ENCODE measurements at places on chromosomes 11 and 22.

DNA sequence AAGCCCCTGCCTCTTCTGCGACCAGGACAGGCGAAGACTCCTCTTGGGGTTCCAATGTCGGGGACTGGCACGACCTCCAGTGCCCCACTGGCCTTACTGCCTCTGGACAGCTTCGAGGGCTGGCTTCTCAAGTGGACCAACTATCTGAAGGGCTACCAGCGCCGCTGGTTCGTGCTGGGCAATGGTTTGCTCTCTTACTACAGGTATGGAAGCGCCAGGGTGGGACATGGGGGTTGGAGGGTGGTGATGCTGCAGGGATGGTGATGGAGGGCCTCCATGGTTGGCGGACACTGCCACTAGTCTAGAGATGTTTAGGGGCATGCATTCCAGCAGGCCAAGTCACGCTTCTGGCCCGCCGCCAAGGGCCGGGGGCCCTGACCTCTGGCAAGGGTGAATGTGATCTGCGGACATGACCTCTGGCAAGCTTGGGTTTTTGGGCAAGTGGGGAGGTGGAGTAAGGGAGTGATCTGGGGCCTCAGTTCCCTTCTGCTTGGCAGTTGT lies 727 bp downstream of the OSBP2 start:
- DNase-seq, result no peak

GRCh38 chr11:45472716-45473317 lies 186.7 kb upstream of the SYT13 start:
- DNase-seq, result no peak

DNA sequence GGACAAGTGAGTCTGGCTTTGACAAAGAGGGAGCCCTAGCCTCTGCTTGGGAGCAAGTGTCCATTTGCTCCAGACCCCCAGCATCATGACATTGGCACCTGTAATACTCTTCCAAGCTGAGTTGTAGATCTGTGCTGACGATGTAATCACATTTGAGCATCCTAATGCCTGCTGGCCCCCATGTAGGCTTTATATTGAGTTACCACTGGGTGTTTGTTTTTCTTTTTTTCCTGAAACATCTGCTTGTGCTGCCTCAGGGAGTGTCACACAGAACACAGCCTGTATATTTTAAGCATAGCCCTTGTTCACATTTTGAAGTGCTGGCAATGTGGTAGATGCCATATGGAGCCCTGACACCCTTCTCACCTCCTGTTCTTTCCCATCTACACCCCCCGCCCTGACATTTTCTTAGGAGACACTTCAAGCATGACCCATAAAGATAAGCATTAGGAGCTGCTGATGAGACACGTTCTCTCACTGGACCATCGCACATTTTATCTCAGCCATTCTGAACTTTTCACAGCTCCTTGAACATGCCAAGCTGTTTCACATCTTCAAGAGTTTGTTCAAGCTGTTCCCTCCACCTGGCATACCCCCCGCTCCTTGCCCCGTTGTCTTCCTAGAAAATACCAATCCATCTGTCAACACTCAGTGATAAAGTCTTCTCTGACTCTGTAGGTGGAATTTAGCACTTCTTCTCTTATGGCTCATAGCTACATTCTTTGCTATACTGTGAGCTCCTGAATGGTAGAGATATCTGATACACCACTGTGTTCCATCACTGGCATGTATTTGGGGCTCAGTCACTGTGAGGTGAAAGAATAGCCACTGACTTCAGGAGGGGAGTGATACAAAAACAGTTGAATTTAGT lies 128.7 kb downstream of the TRIM44 start:
- DNase-seq, result peak; percentile 45

DNA sequence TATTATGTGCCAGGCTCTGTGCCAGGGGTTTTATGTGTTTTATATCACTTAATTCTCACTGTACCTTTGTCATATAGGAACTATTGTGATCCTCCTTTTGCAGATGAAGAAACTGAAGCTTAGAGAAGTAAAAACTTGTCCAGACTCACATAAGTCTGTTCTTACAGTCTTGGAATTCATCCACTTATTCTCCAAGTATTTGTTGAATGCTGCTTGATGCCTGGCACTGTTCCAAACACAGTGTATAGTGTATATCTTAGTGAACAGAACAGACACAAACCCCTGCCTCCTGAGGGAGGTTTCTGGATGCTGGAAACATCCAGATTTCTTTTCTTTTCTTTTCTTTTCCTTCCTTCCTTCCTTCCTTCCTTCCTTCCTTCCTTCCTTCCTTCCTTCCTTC lies 29.0 kb upstream of the FGF3 start:
- peak; percentile 4 for DNase-seq

DNA sequence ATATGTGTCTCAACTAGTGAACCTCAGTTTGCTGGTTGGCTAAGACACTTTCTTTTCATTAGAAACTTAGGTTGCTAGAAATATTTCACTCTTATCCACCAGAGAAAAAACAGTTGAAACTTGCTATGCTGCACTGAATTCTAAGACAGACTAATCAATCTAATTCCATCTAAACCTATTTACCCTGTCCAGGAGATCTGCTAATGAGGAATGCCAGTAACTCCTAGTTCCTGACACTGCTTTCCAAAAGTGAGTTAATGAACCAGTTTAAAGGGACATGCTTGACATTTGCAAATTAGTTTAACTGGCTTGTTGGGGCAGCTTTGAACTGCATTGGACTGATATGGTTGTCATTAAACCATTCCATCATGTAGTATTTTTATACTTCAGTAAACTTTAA lies 258.5 kb downstream of the CNTN5 start:
- no peak for DNase-seq

GRCh38 chr11:114200351-114201133 lies 95.7 kb upstream of the NNMT start:
- no peak for DNase-seq

DNA sequence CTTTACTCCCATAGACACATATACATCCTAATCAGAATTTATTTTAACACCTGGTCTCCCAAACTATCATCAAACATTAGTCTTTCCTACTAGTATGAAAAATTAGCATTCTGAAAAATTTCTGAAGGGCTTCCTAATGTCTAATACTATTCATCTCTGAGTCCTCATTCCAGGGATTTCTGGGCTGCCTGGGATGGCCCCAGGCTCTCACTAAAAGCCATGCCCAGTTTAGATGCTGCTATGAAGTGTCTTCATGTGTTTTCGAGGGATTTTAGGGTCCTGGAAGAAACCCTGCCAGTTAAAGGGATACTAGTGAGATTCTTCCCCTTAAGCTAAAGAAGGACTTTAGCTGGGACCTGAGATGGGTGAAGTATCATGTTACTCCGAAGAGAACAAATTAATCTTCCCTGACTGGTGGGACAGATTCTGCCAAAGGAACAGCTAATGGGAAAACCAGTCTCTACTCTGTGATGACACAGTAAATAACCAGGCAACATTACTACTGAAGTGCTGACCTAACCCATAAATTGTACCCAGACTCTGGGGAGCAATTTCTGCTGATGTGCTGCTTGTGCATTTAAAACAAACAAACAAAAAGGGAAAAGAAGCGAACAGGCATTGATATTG lies 342.6 kb downstream of the SOX6 start:
- DNase-seq, result no peak

DNA sequence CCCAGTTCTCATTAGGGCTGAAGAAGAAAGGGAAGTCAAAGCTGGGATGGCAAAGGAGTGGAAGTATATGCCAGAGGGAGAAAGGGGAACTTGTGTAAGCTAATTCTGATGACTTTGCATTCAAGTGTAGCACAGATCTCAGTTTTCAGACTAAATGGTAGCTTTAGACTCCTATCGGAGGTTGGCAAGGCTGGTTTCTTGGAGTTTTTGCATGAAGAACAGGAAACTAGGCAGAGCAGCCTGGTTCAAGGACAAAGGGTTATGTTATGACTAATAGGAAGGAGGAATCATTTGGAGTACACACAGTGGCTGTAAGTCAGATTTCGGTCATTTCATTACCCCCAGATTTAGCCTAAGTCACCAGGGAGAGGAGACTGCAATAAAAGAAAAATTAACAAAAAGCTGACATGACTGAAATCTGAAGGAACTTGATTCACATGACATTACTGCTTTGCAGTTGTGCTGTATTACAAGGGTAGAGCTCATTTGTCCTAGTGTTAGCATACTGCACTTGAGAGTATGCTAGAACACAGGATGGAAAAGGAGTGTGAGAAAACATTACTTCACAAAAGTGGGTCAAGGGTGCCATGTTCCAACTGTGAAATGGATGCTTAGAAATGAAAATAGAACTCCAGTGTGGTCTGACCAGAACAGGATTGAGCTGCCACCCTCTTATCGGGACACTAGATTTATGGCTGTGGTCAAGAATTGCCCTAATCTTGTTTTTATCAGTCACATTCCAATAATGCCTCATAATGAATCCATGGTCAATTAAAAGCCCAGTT lies 23.6 kb downstream of the ADM start:
- peak; percentile 74 for DNase-seq

DNA sequence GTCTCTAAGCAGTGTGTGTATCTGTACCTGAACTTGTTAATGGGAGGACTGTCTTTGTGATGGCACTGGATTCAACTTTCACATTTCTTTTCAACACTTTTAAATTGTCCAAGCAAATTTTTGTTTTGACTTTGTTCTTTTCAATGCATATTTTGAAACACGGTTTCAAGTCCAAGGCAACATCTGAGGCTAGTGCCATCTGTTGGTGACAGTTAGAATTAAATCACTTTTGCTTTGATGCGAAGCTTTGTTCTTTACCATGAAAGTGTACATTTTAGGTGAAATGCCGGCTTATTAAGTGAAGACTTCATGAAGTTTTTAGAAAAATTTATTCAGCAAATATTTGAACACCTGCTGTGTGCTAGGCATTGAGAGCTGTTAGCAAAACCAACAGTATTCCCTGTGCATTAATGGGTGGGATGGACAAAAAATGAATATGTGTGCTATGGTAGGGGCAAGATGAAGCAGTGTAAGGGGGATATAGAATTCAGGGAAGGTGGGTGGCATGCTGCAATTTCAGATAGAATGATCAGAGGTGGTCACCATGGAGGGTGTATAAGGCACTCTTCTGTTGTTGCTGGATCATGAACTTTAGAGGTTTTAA lies 70.2 kb downstream of the DDX10 start:
- peak; percentile 13 for DNase-seq

DNA sequence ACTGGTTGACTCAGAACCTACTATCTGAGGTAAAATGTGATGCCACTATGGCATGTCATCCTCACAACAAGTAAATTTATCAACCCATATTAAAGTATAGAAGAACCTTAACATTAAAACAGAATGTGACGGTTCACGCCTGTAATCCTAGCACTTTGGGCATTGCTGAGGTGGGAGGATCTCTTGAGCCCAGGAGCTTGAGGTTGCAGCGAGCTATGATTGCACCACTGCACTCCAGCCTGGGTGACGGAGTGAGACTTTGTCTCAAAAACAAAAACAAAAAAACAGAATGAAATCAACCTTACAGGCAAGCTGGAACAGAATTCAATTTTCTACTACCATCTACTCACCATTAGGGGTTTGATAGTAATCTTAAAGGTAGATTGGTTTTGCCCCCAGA lies 86.2 kb downstream of the PLEKHA7 start:
- DNase-seq, result no peak

- no peak for DNase-seq
Measured at GRCh38 chr11:109267293-109268095, 154.5 kb upstream of the C11orf87 start.

- no peak for DNase-seq
Measured at GRCh38 chr11:130047141-130047540, 22.6 kb upstream of the APLP2 start.

DNA sequence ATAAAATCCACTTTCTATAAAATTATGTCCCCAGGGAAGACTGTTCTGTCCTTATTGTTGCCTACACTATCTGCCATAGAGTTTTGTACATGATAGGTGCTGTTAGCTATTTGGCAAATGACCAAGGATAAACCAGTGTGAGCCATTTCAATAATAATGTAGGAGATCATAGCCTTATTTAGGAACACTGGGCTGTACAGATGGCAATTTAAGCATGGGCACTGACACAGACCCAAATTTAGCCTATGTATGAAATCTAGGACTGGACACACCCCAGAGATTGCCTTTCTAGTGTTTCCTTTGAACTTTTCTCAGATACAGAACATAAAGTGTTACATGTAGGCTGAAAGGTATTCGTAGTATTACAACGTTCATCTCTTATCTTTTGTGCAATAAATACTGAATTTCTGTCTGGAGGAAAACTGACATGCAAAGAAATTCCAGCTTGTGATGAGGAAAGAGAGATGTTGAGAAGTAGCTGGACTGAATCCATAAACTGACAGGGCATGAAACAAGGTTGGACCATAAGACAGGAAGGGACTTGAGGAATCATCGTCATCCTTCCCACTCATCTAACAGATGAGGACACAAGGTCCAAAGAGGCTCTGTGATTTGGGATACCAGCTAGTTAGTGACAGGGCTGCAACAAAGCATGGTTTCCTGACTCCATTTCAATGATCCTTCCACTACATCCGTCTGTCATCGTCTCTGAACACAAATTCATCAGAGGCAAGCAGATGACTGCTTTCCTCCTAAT lies 60.3 kb downstream of the TMPRSS5 start:
- DNase-seq, result peak; percentile 5

GRCh38 chr11:115060840-115061239 lies 382.5 kb downstream of the NXPE2 start:
- DNase-seq, result no peak

GRCh38 chr11:76903325-76903724 lies 42.6 kb downstream of the ACER3 start:
- DNase-seq, result no peak

Data from cardiac fibroblast (primary cell).